ENCODE measurements at places on chromosomes 5 and 9. TPM values are rescaled to one million over a fixed set of nuclear protein-coding genes. Genes with fewer than 3 reads are reported as not detected.

Gene ZNF300
- 2.3 TPM for total RNA-seq

Gene TMEFF1
- 1.8 TPM for total RNA-seq

Gene TNC
- 0.68 TPM for total RNA-seq

Gene RFX3
- total RNA-seq, result 0.98 TPM

Gene TLE1
- total RNA-seq, result 89.1 TPM

Gene SHLD3
- total RNA-seq, result 2.0 TPM

Gene FUT7
- total RNA-seq, result 0.08 TPM

Gene AFAP1L1
- total RNA-seq, result 8.1 TPM

Gene MEF2C
- 0.05 TPM for total RNA-seq

Gene JAKMIP2
- total RNA-seq, result not detected
